K562 (cell line): ENCODE measurements at places on chromosomes 12 and 14. TPM values are rescaled to one million over a fixed set of nuclear protein-coding genes. Genes with fewer than 3 reads are reported as not detected.
A peak's percentile ranks its signal among the peaks of the same experiment; 100 is the strongest.

Gene TAS2R9
- not detected in 2 replicates for total RNA-seq

GRCh38 chr14:105978618-105979295, 452.4 kb downstream of the TMEM121 start:
- DNase-seq, result no peak

DNA sequence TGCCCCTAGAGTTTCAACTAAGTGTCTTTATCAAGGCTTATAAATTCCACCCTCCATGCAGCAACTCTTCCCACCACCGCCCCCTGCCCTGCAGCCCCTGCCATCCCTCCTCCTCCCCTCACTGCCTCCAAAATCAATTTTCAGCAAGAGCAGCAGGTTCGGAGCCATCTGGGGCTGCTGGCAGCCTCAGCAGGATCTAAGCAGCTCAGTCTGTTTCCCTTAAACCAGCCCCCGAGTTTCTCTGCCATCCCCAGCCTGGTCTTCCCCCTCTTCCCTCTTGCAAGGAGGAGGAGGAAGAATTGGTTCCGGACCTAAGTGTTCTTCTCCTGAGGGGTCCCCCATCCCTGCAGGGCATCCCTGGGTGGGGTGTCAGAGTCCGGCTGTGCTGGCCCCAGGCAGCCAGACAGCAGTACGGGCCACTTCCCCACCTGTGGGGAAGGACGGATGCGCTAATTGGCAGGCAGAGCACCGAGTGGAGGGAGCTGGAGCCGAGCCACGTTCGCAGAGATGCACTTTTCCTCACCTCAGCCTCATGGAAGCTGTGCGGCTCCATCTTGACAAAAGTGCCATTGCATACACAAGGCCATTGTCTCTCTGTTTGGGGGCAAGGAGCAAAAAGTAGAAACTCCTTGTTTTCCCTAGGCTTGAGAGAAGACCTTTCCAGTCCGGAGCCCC, 189.3 kb downstream of the KCNA5 start:
- DNase-seq, result no peak

- peak; percentile 7 for DNase-seq
These were observed 50.4 kb downstream of the LRP6 start for GRCh38 chr12:12216349-12217017.

Gene NXPH4
- total RNA-seq, result 2.2 and 2.7 TPM in 2 replicates

- DNase-seq, result no peak
These were observed 1313.9 kb downstream of the TMEM121 start for GRCh38 chr14:106840258-106840657.

Gene ADAMTS20
- 0.09 TPM in 1 of 2 replicates, not detected in the other for total RNA-seq

Gene MGP
- total RNA-seq, result 0.96 and 1.2 TPM in 2 replicates

Gene CD163L1
- total RNA-seq, result 1.2 and 1.3 TPM in 2 replicates

GRCh38 chr14:65949711-65950516, 536.3 kb upstream of the CCDC196 start:
- DNase-seq, result peak; percentile 9

DNA sequence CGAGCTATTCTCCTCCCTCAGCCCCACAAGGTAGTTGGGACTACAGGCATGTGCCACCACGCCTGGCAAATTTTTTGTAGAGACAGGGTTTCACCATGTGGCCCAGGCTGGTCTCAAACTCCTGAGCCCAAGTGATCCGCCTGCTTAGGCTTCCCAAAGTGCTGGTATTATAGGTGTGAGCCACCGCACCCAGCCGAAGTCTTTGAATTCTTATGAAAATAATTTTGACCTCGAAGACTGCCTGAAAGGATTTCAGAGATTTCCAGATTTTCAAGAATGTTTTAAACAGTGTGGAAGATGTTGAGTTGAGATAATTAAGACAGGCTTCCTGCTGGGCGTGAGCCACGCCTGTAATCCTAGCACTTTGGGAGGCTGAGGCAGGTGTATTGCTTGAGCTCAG, 5.0 kb downstream of the PSMA3 start:
- no peak for DNase-seq

DNA sequence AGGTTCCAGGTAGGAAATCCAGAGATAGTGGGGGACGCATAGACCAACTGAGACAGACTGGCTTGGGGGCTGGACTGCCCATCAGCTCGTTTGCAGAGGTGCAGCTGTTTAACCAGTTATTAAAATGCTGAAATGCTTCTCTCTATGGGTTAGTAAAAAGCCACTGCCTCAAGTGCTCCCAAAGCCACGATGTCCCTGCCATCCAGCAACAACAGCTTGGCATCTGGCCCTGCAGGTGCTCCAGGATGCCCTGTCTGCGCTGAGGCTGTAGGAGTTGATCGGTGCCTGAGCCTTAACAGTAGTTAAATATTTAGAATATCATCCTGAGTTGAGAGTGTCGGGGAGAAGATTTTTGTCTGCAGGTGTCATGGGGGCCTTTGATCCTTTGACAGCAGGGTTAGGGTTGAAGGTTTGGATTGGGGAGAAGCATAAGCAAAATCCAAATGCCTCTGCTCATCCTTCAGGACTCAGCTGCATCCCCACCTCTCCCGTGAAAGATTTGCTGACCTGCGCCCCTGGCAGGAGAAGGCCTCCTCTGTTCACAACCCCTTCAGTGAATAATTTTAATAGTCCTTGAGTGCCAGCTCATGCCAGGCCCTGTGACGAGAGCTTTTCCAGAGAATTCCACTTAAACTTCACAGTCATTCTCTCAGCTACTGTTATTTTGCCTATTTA, 127.3 kb upstream of the PWP1 start:
- no peak for DNase-seq

- no peak for DNase-seq
These were observed 70.5 kb upstream of the ANO4 start for GRCh38 chr12:100724071-100724470.

- peak; percentile 71 for DNase-seq
These were observed 4.4 kb downstream of the REM2 start for GRCh38 chr14:22887260-22887989.

Gene VWF
- 0.40 and 0.53 TPM in 2 replicates for total RNA-seq

Gene TAC3
- total RNA-seq, result 0.29 and 1.7 TPM in 2 replicates

DNA sequence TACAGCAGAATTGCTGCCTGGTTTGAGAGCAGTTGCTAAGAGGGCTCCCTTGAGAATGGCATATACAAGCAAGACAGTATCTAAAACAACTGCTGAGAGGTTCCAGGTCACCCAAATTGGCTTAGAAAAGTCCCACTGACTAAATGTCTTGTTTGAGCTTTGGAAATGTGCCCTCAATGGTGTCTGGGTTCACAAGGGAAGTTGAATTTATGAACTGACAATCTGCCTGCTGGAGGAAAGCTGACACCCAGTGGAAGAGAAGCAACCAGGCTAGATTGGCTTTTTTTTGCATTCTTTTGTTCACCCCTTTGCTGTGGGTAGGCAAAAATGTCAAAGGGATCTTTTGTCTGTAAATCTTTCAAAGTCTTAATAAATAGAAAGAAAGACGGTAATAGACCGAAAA, 44.6 kb upstream of the NPFF start:
- no peak for DNase-seq
